Kidney glomerular epithelial cell (primary cell): ENCODE measurements at places on chromosomes 3 and 15.
A peak's percentile ranks its signal among the peaks of the same experiment; 100 is the strongest.

DNA sequence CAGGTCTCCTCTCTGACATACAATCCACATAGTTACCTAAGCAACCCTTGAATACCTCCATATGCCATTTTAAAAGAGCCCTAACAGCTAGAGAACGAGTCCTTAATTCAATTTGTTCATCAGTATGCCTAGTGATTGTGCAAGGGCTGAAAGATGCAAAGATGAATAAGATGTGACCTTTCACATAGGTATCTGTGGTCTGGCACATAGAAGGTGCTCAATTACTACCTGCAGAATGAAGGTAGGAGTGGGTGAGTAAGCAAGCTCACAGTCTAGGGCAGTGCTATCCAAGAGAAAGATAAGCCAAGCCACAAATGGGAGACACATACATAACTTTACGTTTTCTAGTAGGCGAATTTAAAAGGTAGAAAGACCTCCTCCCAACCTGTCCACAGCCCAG is 157.9 kb downstream of the OSBPL10 start:
- no peak for DNase-seq

DNA sequence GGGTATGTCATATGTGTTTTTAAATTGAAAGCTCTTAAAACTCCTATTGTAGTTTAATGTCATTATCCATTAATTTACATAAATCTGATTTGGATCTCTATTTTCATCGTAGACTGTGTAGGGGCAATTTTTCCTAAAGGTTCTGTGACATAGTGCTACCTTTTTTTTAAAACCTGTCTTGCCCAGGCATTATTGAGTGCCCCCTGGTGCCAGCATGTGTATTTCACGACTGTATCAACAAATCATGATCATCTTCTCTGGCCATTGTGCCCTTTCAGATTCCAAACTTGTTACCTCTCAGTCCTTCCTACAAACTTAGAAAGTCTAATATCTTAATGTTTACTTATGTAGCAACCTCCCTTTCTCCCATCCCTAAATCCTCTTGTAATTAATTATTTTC is 97.2 kb upstream of the FLNB start:
- no peak for DNase-seq

DNA sequence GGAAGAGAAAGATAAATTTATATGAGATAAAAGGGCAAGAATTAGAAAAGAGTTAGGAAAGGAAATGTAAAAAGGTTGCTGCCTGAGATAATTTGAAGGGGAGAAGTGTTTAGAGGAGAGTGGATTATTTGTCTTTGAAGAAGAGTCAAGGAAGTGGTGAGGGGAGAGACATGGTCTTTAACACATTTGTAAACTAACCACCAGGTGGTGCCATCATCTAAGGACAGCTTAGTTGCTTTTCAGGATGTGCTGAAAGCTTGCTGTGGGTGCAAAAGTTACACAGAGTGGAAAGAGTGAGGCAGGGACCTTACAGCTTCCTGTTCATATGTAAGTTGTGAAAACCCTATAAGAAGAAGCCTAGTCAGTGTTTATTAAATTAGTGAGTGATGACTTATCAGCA is 114.1 kb upstream of the DNAJC19 start:
- DNase-seq, result no peak

- peak; percentile 90 for DNase-seq
These were observed 95.2 kb downstream of the SEMA6D start for GRCh38 chr15:47812470-47812999.

DNA sequence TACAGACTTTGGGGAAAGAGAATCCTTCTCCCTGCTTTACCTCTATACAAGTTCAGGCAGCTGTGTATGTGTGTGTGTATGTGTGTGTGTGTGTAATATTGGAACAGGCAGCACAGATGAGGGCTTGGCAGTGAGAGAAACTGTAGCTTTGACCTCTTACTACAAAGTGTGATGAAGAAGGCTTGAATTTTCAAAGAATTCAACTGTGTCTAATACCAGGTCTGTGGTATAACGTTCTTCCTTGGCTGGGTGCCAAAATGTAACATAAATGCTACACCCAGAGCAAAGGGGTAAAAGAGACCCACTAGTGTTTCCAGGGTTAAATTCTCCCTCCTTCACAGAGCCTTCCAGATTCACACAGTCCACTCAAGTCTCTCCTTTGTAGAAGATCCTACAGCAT is 51.1 kb downstream of the CHST2 start:
- no peak for DNase-seq

- DNase-seq, result peak; percentile 1
These were observed 12.4 kb downstream of the NTRK3 start for GRCh38 chr15:88243895-88244787.

- DNase-seq, result no peak
These were observed 133.7 kb upstream of the BCL6 start for GRCh38 chr3:187878772-187879518.

DNA sequence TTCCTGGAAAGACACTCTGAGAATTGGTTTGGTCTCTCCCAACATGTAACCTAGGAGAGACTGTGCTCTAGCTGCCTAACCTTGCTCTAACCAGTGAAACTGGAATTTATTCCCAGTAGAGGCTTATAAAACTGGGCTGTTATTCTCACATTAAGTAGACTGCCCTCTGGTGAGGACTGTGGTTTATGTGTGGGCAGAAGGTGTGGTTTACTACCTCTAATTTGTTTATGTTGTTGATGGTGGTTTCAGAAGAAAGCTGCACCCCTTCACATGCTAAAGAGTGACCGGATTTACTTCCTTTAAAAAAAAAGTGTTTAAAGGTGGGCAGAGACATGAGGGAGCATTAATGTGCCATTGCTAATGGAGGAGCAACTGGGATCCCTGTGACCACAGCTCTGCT is 273.2 kb downstream of the MECOM start:
- DNase-seq, result no peak

- DNase-seq, result no peak
These were observed 102.8 kb downstream of the ARRDC4 start for GRCh38 chr15:98063315-98063714.

DNA sequence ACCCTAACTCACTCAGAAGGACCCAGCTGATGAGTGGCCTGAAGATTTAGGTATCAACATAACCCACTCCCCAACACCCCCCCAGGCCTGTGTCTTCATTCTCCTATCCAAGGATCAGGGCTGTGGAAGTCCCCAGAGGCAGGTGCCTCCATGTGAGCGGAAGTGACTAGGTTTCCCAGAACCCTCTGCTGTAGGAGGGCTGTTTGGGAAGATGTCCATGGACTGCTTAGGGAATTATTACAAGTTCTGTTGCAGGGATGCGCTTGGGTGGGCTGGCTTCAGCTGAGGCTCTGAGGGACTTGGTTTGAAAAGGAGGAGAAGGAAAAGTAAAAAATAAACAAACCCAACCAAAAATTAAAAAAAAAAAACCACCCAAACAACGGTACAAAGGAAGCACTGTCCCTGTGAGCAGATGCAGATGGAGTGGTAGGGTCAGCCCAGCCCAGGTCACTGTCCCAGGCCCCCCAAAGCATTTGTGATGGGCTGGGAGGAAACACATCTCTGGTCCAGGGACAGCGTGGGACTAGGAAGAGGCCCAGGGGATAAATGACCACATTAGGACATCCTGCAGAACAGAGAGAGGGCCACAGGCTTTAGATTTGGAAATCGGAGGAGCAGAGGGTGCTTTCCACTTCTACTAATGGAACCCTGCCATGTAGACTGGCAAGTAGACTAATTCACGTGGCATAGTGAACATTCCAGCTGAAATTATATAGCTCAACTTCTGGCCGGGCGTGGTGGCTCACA is 12.2 kb upstream of the APOD start:
- no peak for DNase-seq

DNA sequence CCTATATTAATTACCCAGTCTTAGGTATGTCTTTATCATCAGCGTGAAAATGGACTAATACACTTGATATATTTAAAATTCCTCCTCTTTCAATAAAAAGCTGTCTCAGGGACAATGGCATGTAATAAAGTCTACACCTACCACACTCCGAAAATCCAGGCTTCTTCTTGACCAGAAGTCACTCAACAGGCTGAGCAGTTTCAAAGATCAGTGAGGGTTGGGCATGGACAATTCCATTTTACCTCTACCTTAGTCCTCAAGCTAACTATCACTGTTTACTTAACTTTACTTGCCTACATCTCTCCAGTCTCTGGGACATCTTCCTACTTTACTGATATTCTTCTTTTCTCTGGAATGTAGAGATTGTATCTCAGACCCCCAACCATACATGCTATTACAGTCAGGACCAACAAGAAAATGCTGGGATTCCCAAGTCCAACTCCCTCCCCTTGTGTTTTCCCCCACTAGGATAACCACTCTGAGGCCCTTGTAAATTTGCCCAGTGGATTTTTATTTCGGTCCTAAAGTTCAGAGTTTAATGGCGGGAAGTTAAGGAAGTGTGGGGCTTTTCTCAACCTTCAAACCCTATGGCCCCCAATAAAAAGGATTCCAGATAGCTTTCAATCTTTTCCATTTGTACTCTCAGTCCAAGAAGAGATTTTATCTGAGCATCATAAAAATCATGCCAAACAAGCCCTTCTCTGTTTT is 137.1 kb upstream of the TSC22D2 start:
- DNase-seq, result no peak

- DNase-seq, result no peak
These were observed 14.6 kb downstream of the HEMK1 start for GRCh38 chr3:50583897-50584296.

DNA sequence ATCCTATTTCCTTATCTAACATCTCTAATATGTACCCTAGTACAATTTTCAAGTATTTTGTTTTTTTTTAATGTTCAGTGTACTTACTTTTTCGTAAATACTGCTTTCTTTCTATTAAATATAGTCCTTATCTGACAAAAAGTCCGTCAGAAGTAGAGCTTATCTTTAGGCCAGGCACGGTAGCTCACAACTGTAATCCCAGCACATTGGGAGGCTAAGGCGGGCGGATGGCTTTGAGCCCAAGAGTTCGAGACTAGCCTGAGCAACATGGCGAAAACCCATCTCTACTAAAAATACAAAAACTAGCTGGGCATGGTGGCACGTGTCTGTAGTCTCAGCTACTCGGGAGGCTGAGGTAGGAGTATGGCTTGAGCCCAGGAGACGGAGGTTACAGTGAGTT is 41.1 kb downstream of the USP3 start:
- DNase-seq, result no peak

GRCh38 chr15:59339252-59339672 is 33.4 kb downstream of the MYO1E start:
- DNase-seq, result no peak

DNA sequence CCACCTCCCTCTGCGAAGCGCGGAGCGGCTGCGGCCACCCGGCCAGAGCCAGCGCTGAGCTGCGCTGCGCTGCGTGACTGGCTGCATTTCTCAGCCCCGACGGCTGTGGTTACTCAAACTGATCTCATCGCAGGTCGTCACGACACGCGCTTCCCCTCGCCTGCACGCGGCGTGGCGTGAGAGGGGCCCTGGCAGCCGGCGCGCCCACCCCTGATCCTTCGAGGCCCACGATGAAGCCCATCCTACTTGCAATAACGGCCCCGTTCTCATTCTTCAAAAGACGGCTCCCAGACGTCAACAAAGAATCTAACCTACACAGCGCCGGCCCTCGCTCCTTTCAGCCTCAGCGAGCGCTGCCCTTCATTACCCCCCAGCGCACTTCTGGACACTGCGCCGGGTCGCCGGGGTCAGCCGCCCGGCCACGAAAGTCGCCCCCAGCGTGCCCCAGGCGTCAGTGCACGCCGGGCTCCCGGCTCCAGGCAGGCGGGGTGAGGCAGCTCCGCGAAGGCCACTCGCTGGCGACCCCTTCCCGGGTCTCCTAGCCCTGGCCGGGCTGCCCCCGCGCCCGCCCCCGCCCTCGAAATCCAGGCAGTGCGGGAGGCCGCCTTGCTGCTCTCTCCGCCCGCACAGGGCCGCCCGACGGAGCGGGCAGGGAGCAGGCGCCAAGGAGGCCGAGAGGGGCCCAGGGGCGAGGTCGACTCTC is 9.9 kb upstream of the LEKR1 start:
- no peak for DNase-seq

GRCh38 chr3:187799942-187800641 is 54.8 kb upstream of the BCL6 start:
- DNase-seq, result no peak

- no peak for DNase-seq
These were observed 127.0 kb upstream of the CNTN6 start for GRCh38 chr3:965826-966225.

DNA sequence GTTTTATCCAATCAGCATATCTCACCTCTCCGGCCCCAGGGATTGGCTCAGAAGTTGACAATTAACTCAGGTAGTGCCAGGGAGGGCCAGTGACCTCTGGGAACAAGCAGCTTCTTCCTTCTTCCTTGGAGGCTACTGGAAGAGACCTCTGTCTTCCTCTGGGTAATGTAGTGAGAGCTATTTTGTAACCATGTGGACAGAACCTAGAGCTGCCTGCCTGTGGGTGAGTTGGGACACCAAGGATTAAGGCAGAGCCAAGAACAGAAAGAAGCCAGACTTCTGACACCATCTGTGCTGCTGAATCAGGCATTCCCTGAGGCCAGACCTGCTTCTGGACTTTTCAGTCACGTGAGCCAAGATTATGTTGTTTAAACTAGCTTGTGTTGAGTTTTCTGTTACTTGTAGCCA is 5.9 kb upstream of the NDUFAF1 start:
- no peak for DNase-seq

GRCh38 chr15:34318277-34319079 is 19.1 kb downstream of the SLC12A6 start:
- peak; percentile 65 for DNase-seq

GRCh38 chr3:152865668-152866245 is 30.8 kb downstream of the P2RY1 start:
- DNase-seq, result no peak

DNA sequence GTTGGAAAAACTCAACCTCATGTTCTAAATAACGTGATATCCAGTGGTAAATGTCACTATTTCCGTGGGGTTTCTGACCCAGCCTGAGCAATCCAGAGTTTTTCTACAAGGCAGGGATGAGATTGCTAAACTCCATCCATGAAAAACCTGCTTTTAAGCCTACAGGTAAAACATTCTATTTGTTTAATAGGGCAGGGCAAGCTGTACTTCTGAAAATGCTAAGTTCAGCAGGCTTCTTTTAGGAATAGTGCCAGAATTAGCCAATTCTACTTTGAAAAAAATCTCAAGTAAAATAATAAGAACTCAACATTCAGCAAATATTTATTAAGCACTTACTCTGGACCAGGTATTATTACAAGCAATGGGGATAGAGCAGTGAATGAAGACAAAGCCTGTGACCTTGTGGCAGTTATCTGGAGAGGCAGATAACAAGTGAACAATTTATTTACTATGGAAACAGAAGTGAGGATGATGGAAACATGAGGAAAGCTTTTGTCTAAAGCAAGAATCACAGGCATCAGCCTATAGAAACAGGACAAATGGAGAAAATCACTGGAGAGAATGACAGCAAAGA is 13.3 kb downstream of the RPSA start:
- no peak for DNase-seq

DNA sequence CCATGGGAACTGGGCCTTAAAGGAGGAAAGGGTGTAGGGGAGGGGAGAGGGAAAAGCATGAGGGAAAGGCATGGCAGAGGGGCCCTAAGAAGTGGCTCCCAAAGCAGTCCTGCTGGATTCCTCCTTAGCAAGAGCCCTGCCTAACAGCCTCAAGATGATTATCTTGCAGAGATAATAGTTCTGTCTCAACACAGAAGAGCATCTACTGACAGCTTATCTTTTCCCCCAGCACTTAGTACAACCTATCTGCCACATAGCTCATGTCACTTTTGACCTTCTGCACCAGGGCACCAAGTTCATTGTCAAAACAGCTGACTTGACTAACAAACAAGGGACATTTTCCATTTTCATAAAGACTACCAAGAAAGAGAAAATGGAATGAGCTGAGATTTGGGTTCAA is 86.3 kb downstream of the ANP32A start:
- no peak for DNase-seq

GRCh38 chr3:151894219-151894618 is 20.8 kb downstream of the SUCNR1 start:
- no peak for DNase-seq

- DNase-seq, result no peak
These were observed 72.6 kb upstream of the SLC6A6 start for GRCh38 chr3:14329842-14330241.
